GM23248 (cell line): ENCODE measurements at places on chromosomes 13 and 19. TPM values are rescaled to one million over a fixed set of nuclear protein-coding genes. Genes with fewer than 3 reads are reported as not detected.

DNA sequence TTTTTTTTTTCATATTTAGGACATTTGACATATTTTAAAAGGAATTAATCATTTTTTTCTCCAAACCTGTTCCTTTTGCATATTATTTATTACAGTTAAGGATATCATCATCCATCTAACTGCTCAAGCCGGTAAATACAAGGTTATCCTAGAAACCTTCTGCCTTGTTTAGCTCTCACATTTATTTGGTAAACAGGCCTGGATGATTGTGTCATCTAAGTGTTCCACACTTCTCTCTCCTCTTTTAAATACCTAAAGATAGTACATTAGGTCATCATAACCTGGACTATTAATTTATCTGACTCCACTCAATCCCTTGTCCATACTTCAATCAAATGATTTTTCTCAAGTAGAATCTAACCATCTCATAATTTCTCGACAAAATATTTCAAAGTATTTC lies 511.7 kb upstream of the KLHL1 start:
- DNase-seq, result no peak

DNA sequence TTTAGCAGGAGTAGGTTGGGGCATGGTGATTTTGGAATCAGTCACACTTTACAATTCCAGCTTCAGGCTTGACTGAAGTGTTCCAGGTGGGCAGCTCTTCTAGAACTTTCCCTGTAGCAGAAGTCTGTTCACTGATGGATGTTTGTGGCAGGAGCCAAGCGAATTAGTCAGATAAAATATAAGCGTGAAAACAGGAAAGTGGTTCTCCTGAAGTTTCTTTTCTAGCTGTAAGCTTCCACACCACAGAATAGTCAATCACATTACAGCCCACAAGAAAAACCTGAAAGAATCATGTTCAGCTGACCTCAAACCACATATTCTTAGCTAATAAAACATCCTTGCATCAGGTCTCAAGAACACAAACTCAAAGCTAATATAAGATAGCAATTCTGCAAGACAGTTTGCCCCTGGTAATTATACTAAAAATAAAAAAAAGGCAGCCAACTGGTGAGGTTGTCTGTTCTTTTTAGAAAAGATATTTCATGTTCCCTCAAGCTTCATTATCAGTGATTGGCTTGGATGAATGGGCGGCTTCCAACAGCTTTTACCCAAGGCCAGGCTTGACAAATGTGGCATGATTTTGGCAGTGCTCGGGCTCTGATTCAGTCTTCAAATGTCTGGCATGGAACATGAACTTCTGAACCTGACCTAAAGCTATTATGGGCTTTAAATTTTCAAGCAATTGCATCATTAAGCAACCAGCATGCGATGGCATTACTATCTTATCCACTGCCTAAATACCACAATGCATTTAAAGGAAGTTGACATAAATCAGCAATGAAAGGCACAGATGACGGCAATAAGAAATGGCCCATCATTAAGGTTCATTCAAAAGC lies 136.8 kb downstream of the DCLK1 start:
- DNase-seq, result peak; percentile 88

The ZSCAN4 gene
- not detected in 2 replicates for polyA plus RNA-seq

The AMER2 gene
- polyA plus RNA-seq, result not detected in 2 replicates

GRCh38 chr19:17248011-17248776 lies 2.5 kb upstream of the NR2F6 start:
- DNase-seq, result no peak

GRCh38 chr13:60662595-60662994 lies 265.6 kb downstream of the TDRD3 start:
- no peak for DNase-seq

GRCh38 chr19:35222373-35223015 lies 6.0 kb downstream of the FAM187B start:
- no peak for DNase-seq

The ZNF441 gene
- 3.5 and 3.6 TPM in 2 replicates for polyA plus RNA-seq

DNA sequence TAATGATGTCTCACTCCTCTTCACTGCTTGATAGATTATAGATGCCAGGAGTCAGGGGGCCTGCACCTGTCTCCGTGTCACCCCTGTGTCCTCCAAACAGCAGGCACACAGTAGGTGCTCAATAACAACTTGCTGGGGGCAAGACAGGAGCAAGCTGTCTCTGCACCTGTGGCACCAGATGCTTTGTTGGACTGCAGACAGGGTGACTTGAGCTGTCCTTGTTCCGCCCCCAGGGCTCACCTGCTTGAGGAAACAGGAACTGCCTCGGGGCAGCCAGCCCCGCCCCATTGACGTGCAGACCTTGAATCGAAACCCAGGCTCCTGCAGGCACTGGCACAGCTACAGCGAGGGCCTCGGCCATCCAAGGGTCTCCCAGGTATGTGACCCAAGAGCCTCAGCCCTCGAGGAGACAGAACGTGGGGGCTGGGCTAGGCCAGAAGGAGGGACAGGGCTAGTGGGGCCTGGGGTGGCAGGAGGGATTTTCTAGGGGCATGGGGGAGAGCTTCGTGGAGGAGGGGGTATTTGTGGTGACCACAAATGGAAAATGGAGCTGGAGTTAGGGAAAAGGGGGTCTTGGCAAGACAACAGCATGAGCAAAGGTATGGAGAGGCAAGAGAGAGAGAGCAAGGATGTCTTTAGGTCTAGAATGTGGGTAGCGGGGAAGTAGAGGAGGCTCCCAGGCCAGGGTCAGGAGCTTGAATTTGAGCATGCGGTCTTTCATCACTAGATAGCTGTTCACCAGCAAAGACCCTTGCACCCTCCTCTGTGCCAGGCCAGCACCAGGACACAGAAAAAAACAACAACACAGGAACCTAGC lies at the start of gene HSH2D:
Gene HSH2D (plus strand): TSS at position 287 of the 817 bp plus-strand sequence. CDS start 5,066 bp downstream, outside the sequence.
- DNase-seq, result no peak

DNA sequence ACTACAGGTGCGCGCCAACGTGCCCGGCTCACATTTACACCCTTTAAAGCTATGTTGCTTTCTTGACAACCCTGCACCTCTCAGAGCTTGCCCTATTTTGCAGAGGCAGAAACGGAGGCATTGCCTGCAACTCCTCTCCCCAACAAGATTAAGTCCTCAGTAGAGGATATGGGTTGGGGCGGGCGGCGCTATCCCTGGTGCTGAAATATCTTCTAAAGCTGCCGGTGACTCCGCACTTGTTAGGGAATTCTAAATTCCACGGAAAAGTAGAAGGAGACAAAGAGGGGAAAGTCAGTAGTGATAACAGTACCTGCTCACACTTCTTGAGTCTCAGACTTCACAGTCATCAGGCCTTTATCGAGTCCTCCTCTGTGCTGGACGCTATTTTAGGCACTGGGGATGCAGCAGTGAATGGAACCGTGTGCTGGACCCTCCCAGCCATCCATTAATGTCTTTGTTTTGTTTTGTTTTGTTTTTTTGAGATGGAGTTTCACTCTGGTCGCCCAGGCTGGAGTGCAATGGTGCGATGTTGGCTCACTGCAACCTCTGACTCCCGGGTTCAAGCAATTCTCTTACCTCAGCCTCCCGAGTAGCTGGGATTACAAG lies 18.0 kb downstream of the SLC5A5 start:
- peak; percentile 63 for DNase-seq

The DIRAS1 gene
- polyA plus RNA-seq, result 2.6 TPM in 2 replicates

The C19orf85 gene
- not detected in 2 replicates for polyA plus RNA-seq

The PCDH17 gene
- polyA plus RNA-seq, result not detected in 2 replicates

DNA sequence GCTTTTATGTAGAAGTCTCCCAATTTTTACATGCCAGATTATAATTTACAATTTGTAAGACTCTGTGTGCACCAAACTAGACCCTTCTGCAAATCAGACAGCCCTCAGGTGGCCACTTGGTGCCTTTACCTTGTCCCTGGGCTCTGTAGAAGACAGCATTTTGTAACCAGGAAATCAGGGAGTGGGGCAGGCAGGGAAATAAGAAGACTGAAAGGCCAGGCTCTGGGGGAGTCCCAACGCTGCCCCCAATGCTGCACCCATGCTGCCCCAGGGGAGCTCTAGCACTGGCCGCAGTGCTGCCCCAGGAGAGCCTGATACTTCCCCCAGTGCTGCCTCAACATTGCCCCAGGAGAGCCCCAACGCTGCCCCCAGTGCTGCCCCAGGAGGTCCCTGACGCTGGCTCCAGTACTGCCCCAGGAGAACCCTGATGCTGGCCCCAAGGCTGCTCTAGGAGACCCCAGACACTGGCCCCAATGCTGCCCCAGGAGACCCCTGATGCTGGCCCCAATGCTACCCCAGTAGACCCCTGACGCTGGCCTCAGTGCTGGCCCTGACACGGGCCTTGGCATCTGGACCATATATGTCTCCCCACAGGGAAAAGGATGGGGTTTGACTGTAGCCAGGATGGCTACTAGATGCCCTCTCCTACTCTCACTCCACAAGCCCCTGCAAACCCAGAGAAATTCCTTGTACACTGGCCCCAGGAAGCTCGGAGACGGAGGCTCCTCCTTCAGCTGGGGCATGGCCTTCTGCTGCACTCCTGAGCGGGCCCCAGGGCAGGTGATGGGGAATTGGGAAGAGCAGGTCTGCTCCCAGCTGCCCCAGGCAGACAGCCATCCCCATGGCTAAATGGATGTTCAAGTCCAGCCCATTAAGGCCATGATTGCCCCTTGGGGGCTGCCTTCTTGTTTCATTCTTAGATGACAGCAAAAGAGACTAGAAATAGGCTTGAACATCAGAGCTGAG lies 23.6 kb downstream of the VSTM2B start:
- DNase-seq, result no peak

- DNase-seq, result no peak
These were observed 653.8 kb downstream of the PCDH9 start for GRCh38 chr13:66576381-66576780.

GRCh38 chr13:89791971-89792630 lies 1555.4 kb upstream of the MIR17HG start:
- DNase-seq, result no peak

DNA sequence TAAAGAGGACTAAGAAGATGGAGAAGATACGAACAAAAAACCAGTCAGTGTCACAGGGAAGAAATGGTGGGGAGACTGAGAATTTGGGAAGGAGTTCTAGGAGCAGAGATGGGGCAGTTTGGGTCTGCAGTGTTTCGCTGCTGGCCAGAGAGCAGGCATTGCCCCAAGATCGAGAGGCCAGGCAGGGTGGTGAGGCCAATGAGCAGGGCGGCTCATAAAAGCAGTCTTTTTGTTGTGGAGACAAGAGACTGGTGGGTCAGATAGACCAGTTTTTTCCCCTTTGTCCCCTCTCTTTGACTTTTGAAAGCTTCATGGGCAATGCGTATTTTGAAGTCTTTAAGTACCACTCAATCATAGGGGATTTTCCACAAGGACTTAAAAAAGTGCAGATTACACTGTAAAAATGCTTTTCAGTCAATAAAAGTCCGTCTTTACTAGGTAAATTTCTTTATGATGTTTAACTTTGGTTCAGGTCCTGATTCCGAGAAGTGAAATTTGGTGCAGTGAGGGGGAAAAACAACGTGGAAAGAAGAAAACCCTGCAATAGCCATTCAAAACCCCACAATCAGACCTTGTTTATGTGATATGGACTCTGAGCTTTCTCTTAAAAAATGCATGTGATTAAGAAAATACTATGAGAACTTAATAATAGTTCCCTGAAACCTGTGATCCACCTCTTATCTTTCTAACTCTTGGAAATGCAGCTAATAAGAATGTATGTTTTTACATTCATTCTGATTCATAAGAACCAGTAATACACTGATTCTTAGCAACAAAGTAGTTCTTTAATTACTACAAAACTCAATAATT lies 338.9 kb downstream of the KLF5 start:
- no peak for DNase-seq

- DNase-seq, result peak; percentile 87
These were observed 16.0 kb upstream of the SEMA6B start for GRCh38 chr19:4575267-4576015.

GRCh38 chr13:101730420-101731000 lies 278.0 kb downstream of the ITGBL1 start:
- DNase-seq, result peak; percentile 14

DNA sequence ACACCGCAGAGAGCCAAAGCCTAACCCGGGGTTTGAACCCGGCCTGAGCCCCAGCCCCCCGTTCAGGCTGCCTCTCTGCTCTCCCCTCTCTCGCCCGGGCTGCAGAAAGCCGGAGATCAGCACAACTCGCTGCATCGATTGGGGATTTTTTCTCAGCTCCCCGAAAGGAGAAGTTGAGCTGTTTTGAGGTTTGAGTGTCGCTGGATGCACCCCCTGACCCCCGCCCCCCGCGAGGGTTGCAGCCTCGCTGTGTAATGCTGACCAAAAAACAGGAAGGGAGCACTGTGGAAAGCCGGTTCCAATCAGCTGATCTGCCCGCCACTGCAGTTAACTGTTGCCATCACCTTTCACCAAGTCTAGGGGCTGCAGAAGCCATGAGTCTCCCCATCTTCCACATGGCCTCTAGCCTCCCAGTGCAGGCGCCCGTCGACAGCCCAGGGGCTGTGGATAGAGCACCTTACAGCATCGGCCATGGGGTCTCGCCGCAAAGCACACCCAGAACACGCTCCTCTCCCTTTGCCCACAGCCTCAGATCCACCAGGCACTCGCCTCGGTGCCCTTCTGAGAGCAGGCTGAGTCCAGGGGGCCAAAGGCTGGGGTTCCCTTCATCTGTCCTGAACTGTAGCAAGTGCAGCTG lies 34.5 kb downstream of the MYO9B start:
- DNase-seq, result no peak

DNA sequence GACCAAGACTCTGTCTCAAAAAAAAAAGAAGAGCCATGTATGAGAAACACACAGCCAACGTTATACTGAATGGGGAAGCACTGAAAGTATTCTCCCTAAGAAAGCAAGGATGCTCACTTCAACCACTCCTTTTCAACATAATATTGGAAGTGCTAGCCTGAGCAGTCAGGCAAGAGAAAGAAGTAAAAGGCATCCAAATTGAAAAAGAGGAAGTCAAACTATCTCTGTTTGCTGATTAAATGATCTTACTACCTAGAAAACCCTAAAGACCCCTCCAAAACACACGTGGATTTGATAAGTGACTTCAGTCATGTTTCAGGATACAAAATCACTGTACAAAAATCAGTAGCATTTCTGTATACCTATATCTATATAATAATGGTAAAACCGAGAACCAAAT lies 16.2 kb downstream of the WBP4 start:
- no peak for DNase-seq

DNA sequence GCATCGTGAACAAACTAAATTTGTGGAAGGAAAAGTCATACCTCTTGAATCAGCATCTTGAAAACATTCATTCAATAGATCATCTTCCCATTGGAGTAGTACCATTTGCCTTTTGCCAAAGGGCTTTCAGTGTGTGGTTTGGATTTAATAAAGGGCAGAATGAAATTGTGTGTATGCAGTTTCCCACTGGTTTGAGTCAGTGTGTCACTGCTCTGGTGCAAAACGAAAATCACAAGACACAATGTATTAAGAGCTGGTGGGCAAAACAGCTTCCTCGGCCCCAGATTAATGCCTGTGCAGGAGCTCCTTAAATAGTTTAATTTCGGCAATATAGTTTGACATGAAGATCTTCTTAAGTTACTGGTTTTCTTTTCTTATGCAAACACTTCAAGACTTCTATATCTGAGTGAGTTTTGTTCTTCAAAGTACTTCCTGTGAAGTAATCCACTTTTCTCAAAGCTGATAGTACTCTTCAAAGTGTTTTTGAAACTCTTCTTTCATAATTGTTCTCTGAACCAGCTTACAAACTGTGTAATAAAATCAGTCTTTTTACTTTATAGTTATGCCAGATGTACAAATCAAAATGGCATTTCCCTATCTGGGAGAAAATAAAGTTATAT lies 32.1 kb downstream of the RASL11A start:
- DNase-seq, result no peak
